ENCODE measurements at places on chromosomes 4 and X.

- DNase-seq: no peak
Measured at GRCh38 chr4:123315617-123316016, 81.0 kb upstream of the SPRY1 start.

GRCh38 chr4:179867300-179867878 is 2375.8 kb upstream of the TENM3 start:
- peak; percentile 66 for DNase-seq

DNA sequence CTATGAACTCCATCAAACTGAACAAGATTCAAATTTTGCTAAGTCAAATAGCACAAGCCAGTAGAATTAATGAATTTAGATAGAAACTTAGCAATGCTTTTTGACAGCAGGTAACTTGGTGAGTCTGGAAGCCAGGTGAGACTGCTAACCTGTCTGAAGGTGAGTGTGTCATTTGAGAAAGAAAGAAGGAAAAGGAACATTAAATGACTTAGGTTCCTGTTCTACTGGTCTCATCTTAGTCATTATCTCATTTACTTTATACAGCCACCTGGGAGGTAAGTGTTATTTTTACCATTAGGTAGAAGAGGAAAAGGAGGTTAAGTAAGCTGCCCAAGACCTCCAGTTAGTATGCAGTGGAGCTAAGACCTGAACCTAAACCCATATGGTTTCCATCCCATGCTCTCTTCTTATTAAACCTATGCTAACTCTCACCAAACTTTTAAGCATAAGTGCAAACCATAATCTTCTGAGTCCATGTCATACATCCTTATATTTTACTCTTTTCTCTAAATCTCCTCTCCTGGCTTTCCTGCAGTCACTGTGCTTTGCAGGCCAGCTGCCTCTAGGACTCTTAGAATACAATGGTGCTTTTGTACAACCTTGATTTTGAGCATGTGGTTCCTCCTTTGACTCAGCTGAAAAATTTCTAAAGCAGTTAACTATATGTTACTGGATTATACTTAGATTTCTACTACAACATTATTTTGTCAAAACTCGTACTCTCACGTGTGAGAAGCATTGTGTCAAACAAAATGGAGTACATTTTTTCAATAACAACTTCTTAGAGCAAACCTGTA is 68.5 kb downstream of the ATP10D start:
- DNase-seq: no peak

DNA sequence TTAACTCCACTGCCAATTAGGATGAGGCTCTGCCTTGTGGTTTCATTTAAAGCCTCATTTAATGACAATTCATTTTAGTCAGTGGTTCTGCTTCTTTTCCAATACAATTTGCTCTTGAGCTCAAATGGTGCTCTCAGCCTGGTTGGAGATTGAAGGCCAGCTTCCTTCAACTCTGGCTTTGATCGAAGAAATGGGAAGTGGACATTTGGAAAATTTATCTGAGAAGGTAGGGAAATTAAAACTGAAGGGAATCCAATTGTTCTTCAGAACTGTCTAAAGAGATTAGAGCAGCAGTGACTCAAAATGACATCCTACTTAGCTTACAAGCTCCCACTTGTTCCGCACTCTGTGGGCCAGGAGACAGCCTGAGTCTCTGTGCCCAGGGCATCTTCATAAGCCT is 206.8 kb downstream of the SMARCA1 start:
- DNase-seq: no peak

- no peak for DNase-seq
Measured at GRCh38 chr4:7715271-7716009, 224.2 kb downstream of the AFAP1 start.

- peak; percentile 4 for DNase-seq
Measured at GRCh38 chr4:174523025-174523693, 871 bp upstream of the HPGD start.

GRCh38 chr4:155405059-155405458 is 28.3 kb upstream of the MAP9 start:
- no peak for DNase-seq

- no peak for DNase-seq
Measured at GRCh38 chr4:3369781-3370674, 71.7 kb upstream of the HGFAC start.

- no peak for DNase-seq
Measured at GRCh38 chr4:148057984-148058859, 326.3 kb downstream of the ARHGAP10 start.

DNA sequence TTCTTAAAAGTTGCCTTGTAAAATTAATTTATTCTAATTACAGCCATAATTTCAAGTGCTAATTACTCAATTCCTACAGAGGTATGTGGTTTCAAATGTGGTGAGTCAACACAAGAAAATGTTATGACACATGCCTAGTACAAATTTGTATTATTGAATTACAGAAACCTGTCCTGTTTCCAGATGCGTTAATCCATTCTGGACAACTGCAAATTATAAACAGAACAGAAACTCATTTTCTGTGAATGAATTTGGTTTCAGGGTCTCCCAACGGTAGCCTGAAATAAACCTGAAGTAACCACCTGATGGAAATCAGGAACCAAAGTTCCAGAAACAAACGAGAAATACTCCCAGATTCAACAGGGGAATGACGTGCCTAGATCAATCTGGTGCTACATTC is 328.6 kb upstream of the F9 start:
- DNase-seq: no peak

DNA sequence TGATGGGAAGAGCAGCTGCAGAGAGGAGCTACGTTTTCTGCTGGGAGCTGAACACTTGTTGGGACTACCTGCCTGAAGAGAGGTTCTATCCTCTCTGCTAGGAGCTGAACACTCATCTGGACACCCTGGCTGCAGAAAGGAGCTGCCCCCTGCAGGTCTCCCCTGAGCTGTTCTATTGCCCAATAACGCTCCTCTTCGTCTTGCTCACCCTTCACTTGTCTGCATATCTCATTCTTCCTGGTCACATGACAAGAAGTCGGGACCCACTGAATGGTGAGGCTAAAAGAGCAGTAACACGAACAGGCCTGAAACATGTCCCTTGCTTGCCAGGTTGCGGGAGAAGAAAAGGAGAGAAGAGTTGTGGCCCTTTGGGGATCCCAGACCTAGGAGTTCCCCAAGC is 27.8 kb downstream of the NAA11 start:
- DNase-seq: no peak

- no peak for DNase-seq
Measured at GRCh38 chr4:165970703-165971420, 97.8 kb downstream of the TLL1 start.

DNA sequence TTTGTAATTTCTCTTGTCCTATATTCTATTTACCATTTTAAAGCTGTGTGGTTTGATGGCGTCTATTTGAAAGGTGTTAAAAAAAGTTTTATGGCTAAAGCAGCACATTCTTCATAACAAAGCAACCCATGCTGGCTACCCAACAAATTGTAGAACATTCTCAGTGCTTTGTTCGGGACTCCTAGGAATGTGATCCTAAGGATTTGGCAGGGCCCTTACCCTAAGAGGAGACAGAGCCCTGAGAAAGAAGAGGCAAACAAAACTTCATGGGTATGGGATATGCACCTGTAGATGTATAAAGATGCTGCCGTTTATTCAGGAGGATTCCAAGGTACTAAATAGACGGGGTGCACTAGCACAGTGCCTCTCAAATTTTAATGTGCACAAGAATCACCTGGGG is 370.8 kb upstream of the DIPK2B start:
- DNase-seq: no peak

DNA sequence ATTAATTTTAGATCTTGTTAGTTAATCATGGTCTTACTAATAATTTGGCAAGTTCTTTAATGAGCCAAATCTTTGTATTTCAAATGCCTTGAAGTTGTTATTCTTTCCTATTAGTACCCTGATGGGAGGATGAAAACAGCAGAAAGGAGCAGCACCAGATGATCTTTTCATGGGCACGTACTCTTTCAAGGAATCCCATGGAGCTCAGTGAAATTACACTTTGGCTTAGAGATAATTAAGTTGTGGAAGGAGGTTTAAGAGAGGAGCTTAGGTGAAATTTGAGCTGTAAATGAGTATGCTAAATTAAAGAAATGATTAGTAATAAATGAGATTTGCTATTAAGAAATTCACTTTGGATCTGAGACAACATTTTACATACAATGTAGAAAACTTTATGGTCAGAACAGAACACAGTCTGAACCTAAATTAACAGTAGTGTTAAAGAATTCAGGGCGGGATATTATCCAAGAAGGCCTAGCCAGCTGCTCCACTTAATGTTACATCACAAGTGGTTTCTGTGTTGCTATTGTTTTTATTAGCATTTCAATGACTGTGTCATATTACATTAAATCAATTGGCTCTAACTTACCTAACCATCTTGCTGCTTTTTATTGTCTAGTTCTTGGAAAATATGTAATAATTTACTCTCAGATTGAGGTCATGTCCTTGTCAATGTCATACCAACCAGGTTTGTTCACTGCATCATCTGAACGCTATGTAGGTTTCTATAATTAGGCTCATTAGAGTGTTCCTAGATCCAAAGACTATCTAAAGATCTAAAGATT is 3.9 kb downstream of the MTHFD2L start:
- DNase-seq: no peak

DNA sequence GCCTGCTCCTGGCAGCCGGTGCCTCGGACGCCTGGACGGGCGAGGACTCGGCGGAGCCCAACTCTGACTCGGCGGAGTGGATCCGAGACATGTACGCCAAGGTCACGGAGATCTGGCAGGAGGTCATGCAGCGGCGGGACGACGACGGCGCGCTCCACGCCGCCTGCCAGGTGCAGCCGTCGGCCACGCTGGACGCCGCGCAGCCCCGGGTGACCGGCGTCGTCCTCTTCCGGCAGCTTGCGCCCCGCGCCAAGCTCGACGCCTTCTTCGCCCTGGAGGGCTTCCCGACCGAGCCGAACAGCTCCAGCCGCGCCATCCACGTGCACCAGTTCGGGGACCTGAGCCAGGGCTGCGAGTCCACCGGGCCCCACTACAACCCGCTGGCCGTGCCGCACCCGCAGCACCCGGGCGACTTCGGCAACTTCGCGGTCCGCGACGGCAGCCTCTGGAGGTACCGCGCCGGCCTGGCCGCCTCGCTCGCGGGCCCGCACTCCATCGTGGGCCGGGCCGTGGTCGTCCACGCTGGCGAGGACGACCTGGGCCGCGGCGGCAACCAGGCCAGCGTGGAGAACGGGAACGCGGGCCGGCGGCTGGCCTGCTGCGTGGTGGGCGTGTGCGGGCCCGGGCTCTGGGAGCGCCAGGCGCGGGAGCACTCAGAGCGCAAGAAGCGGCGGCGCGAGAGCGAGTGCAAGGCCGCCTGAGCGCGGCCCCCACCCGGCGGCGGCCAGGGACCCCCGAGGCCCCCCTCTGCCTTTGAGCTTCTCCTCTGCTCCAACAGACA is 4.4 kb downstream of the SOD3 start:
- no peak for DNase-seq

- DNase-seq: no peak
Measured at GRCh38 chr4:85696661-85697060, 221.7 kb downstream of the ARHGAP24 start.

All from ACHN (cell line).